Activated naive CD4-positive, alpha-beta T cell (primary cell): ENCODE measurements at places on chromosomes 1 and 21.

- no peak for DNase-seq
Measured at GRCh38 chr1:15153842-15154479, 414 bp downstream of the TMEM51 start.

DNA sequence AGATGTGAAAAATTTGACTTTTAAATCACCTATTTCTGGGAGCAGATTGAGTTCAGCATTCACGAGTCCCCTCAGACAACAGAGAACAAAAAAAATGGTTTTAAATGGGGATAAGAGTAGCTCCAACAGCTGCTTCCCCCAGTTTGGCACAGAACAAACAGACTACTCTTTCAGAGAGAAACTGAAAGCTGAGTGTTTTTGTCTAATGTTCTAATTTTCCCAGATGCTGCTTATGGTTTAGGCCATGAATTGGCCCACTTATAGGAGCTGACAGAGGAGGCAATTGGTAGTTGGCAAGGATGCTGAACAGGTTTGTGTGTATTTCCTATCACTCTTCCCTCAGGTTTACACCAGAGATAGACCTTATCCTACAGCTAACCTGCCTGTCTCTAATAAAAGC is 1637.4 kb upstream of the PRMT6 start:
- DNase-seq: no peak

- no peak for DNase-seq
Measured at GRCh38 chr1:161905269-161905884, 118.3 kb downstream of the OLFML2B start.

- no peak for DNase-seq
Measured at GRCh38 chr1:221025501-221025900, 146.3 kb downstream of the HLX start.

- DNase-seq: peak; percentile 4
Measured at GRCh38 chr1:61083013-61083806, 849 bp downstream of the NFIA start.

DNA sequence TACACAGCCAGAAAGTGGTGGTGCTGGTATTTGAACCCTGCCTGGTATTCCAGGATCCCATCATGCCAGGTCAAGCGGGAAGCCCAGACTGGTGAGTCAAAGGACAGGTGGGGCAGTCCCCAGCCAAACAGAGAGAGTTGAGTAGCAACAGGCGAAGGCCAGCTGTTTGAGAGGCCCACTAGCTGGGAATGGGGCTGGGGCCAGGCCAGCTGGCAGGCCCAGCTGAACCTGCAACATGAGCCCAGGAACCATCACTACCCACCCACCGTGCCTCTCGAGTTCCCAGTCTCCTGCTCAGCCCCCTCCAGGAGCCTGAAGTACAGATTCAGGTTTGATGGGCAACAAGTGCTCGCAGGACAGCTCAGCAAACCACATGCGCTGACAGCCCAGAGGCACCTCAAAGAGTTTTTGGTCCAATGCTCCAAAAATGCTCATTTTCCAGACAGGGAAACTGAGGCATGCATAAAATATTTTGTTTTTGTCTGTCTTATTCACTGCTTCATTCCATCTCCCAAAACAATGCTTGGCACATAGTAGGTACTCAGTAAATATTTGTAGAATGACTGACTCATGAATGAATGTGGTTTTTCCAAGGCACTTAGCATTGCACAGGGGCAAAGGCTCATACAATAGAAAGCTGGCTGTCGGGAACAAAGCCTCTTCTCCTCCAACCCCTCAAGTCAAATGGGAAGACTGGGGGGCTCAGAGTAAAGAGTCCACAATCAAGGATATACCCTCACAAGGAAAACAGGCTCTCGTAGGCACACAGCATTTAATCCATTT is 42.5 kb upstream of the CLIC4 start:
- DNase-seq: no peak

GRCh38 chr1:235068158-235069121 is 60.2 kb downstream of the TOMM20 start:
- no peak for DNase-seq

- no peak for DNase-seq
Measured at GRCh38 chr1:17680308-17680707, 74.8 kb upstream of the ACTL8 start.
